CD8-positive, alpha-beta memory T cell (primary cell): ENCODE measurements at places on chromosomes 3 and 15.

GRCh38 chr3:39960515-39961191 is 151.2 kb downstream of the MYRIP start:
- H3K36me3 ChIP-seq, result no peaks in the 10 kb centered on the region
- no peaks in the 10 kb centered on the region for H3K4me1 ChIP-seq
- no peak for DNase-seq
- H3K27me3 ChIP-seq, result no peaks in the 10 kb centered on the region
- H3K4me3 ChIP-seq, result no peak overlapping the region

GRCh38 chr15:50190723-50191122 is 8.7 kb downstream of the SLC27A2 start:
- H3K4me1 ChIP-seq, result no peaks in the 10 kb centered on the region
- H3K27me3 ChIP-seq, result no peaks in the 10 kb centered on the region
- H3K36me3 ChIP-seq, result no peaks in the 10 kb centered on the region
- no peak overlapping the region for H3K27ac ChIP-seq
- no peak overlapping the region for H3K4me3 ChIP-seq

DNA sequence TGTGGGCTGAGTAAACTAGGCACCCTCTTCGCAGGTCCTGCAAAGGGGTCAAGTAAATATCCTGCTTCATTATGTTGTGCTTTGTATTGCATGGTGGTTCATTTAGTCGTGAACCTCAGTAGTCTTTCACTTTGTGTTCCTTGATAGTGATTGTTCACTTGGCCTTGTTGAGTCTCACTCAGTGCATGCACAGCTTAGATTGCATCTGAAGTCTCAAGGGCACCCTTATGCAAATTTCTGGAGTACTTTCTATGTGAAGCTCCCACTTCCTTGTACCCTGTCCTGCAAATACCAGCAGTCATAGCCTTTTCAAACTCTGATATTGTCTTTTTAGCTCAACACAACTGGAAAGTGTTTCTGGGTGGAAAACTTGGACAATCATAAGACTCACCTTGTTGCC is 519.2 kb downstream of the NAALADL2 start:
- no peak overlapping the region for H3K4me3 ChIP-seq
- H3K27me3 ChIP-seq, result no peaks in the 10 kb centered on the region
- no peak overlapping the region for H3K27ac ChIP-seq
- DNase-seq, result no peak
- H3K36me3 ChIP-seq, result no peaks in the 10 kb centered on the region

DNA sequence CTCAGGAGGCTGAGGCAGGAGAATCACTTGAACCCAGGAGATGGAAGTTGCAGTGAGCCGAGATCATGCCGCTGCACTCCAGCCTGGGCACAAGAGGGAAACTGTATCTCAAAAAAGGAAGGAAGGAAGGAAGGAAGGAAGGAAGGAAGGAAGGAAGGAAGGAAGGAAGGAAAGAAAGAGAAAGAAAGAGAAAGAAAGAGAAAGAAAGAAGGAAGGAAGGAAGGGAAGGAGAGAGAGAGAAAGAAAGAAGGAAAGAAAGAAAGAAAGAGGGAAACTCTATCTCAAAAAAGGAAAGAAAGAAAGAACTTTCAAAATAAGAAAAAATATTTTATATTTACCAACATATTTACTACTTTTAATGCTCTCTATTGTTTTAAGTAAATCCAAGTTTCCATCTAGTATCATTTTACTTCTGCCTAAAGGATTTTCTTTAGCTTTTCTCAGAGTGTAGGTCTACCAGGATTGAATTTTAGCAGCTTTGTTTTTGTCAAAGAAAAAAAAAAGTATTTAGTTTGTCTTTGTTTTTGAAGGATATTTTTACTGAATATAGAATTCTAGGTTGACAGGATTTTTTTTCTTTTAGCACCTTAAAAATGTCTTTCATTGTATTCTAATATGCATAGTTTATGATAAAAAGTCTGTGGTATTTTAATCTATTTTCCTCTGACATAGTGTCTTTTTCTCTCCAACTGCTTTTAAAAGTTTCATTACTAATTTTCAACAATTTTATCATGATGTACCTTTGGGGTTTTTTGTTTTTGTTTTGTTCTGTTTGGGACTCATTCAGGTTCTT is 47.2 kb upstream of the CORO2B start:
- no peak overlapping the region for H3K4me3 ChIP-seq
- H3K4me1 ChIP-seq, result peaks cover 7% of the 10 kb centered on the region
- H3K27me3 ChIP-seq, result no peaks in the 10 kb centered on the region

- H3K27me3 ChIP-seq, result no peaks in the 10 kb centered on the region
- H3K4me1 ChIP-seq, result no peaks in the 10 kb centered on the region
- no peak overlapping the region for H3K27ac ChIP-seq
- DNase-seq, result no peak
- no peaks in the 10 kb centered on the region for H3K36me3 ChIP-seq
Measured at GRCh38 chr3:42102571-42102970, 11.4 kb downstream of the TRAK1 start.

DNA sequence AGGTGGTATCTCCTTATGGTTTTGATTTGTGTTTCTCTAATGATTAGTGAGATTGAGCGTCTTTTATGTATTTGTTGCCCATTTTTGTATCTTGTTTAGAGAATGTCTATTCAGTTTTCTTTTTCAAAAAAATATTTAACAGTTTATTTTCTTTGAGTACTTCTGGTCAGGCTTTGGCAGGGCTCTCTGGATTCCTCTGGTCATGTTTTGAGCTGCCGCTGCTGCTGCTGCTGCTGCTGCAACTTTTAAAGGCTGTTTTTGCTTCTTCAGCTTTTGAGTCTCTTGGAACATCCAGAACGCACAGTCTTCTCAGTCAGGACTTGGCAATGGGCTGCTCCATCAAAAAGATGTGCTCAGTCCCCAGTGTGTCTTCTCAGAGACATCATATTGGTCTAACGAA is 40.1 kb downstream of the REC114 start:
- H3K4me3 ChIP-seq, result no peak overlapping the region
- no peak for DNase-seq
- no peaks in the 10 kb centered on the region for H3K27me3 ChIP-seq
- H3K36me3 ChIP-seq, result no peaks in the 10 kb centered on the region
- no peak overlapping the region for H3K27ac ChIP-seq

- H3K36me3 ChIP-seq, result no peaks in the 10 kb centered on the region
- no peaks in the 10 kb centered on the region for H3K27me3 ChIP-seq
- H3K4me3 ChIP-seq, result no peak overlapping the region
- no peaks in the 10 kb centered on the region for H3K4me1 ChIP-seq
Measured at GRCh38 chr3:162802228-162802965, 1305.8 kb downstream of the OTOL1 start.

- no peaks in the 10 kb centered on the region for H3K4me1 ChIP-seq
- DNase-seq, result no peak
- H3K4me3 ChIP-seq, result no peak overlapping the region
Measured at GRCh38 chr3:45814322-45814721, 18.0 kb upstream of the SLC6A20 start.

DNA sequence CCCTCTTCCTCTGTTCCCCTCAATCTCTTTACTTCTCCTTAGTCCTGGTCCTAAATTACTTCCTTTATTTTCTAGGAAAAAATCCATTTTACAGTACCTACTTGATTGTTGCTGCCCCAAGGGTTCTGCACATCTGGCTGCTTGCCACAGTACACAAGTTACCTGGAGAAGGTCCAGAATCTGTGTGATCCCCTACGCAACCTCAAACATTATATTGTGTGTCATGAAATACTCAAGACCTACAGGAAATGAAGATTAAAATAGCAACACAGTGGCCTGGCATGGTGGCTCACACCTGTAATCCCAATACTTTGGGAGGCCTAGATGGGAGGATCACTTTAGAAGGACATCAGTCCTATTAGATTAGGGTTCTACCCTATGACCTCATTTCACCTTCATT is 48.7 kb downstream of the PRKAR2A start:
- H3K27me3 ChIP-seq, result no peaks in the 10 kb centered on the region
- H3K36me3 ChIP-seq, result no peaks in the 10 kb centered on the region
- no peaks in the 10 kb centered on the region for H3K4me1 ChIP-seq
- no peak overlapping the region for H3K27ac ChIP-seq
- no peak overlapping the region for H3K4me3 ChIP-seq
- no peak for DNase-seq

- peaks cover 20% of the 10 kb centered on the region for H3K4me1 ChIP-seq
- no peaks in the 10 kb centered on the region for H3K27me3 ChIP-seq
- H3K4me3 ChIP-seq, result no peak overlapping the region
- no peak overlapping the region for H3K27ac ChIP-seq
- no peak for DNase-seq
Measured at GRCh38 chr3:17078926-17079465, 194.2 kb downstream of the PLCL2 start.

DNA sequence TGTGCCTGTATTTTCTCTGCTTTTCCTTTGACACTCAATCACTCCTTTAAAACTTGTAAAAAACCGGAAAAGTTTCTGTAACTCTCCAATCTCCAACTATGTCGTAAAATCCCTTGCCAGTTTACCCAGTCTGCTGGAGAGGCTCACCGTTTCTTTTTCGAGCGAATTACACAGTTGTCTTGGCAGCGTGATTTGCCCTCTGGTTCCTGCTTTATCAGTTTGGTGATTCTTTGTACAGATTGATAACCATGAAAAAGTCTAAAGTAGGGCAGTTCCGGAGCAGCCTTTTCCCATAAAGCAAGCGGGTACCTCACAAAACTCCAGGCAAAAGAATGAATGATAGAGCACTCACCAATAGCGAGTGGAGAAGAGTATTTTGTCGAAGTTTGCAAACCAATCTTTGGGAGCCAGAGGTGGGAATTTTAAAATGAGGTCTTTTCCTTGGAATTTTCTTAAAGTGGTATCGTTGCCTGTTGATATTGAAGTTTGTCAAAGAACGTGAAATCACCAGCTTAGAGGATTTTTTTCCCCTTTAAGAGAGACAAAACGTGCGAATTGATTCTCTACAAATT is at the start of gene TTC23:
TTC23 (minus strand) TSS at position 312 of the 572 bp plus-strand sequence. CDS start 20,869 bp downstream, outside the sequence.
- no peaks in the 10 kb centered on the region for H3K36me3 ChIP-seq
- H3K27me3 ChIP-seq, result no peaks in the 10 kb centered on the region
- no peak for DNase-seq
- H3K4me1 ChIP-seq, result peaks cover 31% of the 10 kb centered on the region
- H3K27ac ChIP-seq, result peak within 1 kb of the TSS; percentile 22

- no peak overlapping the region for H3K4me3 ChIP-seq
- H3K36me3 ChIP-seq, result no peaks in the 10 kb centered on the region
- no peaks in the 10 kb centered on the region for H3K27me3 ChIP-seq
- no peak overlapping the region for H3K27ac ChIP-seq
- H3K4me1 ChIP-seq, result no peaks in the 10 kb centered on the region
Measured at GRCh38 chr3:167840247-167840646, 104.7 kb downstream of the SERPINI1 start.

- H3K4me1 ChIP-seq, result no peaks in the 10 kb centered on the region
- DNase-seq, result no peak
- no peak overlapping the region for H3K4me3 ChIP-seq
- no peaks in the 10 kb centered on the region for H3K27me3 ChIP-seq
Measured at GRCh38 chr15:23422946-23423708, 23.9 kb downstream of the GOLGA6L2 start.

- H3K4me1 ChIP-seq, result peaks cover 34% of the 10 kb centered on the region
- no peak overlapping the region for H3K27ac ChIP-seq
- H3K4me3 ChIP-seq, result no peak overlapping the region
Measured at GRCh38 chr3:151228666-151229040, 25.6 kb upstream of the GPR171 start.

- H3K4me3 ChIP-seq, result no peak overlapping the region
- H3K27me3 ChIP-seq, result no peaks in the 10 kb centered on the region
- H3K36me3 ChIP-seq, result no peaks in the 10 kb centered on the region
- H3K4me1 ChIP-seq, result no peaks in the 10 kb centered on the region
- no peak overlapping the region for H3K27ac ChIP-seq
- no peak for DNase-seq
Measured at GRCh38 chr15:52408823-52409222, 113.2 kb upstream of the MYO5C start.

DNA sequence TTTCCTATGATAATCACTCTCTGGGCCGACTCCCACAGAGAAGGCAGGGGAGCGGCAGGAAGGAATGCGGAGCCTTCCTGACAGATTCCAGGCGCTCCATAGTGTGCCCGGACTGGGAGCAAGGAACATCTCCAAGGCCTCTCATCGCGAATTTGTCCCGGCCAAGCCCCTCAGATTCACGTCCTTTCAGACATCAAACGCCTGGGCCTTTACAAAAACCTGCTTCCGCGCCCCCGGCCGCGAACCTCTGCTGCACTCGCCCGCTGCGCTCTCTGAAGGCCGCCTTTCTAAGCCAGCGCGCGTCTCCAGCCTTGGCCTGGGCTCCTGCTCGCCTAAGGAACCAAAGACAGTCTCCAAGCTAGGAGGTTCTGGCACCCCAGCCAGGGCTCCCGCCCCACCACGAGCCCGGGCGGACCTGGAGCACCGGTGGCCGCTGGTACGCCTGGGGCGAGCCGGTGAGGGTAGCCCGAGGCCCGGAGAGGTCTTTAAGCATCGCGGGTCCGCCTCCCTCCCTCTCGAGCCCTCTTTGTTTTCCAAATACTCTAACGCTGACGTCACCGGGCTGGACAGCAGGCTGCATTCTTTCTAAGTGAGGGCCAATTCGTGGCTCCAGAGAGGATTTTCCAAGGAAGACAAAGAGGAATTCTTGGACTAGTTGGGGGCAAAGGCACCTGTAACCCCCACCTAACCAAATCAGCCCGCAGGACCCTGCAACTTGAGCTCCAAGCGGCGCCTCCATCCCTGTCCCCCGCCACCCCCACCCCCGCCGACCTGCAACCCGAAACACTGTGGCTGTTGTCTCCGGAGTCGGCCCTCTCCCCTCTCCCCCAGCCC is 759 bp downstream of the AMOTL2 start:
- peaks cover 10% of the 10 kb centered on the region for H3K4me1 ChIP-seq
- DNase-seq, result no peak
- H3K36me3 ChIP-seq, result no peaks in the 10 kb centered on the region
- H3K27me3 ChIP-seq, result peaks cover 25% of the 10 kb centered on the region
- H3K27ac ChIP-seq, result no peak overlapping the region

- H3K4me1 ChIP-seq, result peaks cover 10% of the 10 kb centered on the region
- no peak overlapping the region for H3K4me3 ChIP-seq
- H3K27ac ChIP-seq, result no peak overlapping the region
- H3K36me3 ChIP-seq, result no peaks in the 10 kb centered on the region
- H3K27me3 ChIP-seq, result no peaks in the 10 kb centered on the region
- DNase-seq, result no peak
Measured at GRCh38 chr15:31458596-31459399, 132.2 kb downstream of the KLF13 start.

GRCh38 chr3:197554196-197554561 is 1.6 kb downstream of the BDH1 start:
- peaks cover 6% of the 10 kb centered on the region for H3K27me3 ChIP-seq
- H3K36me3 ChIP-seq, result no peaks in the 10 kb centered on the region
- peak overlapping the region; percentile 83 for H3K4me3 ChIP-seq
- H3K4me1 ChIP-seq, result peaks cover 10% of the 10 kb centered on the region
- peak overlapping the region; percentile 81 for H3K27ac ChIP-seq

DNA sequence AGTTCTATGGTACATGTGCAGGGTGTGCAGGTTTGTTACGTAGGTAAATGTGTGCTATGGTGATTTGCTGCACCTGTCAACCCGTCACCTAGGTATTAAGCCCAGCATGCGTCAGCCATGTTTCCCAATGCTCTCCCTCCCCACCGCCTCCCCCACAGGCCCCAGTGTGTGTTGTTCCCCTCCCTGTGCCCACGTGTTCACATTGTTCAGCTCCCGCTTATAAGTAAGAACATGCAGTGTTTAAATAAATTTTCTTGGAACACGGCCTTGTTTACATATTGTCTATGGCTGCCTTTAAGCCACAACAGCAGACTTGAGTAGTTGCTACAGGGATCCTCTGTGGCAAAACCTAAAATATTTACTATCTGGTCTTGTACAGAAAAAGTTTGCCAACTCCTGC is 41.3 kb upstream of the CORO2B start:
- H3K4me3 ChIP-seq, result no peak overlapping the region
- H3K27me3 ChIP-seq, result no peaks in the 10 kb centered on the region
- no peak for DNase-seq
- H3K36me3 ChIP-seq, result no peaks in the 10 kb centered on the region
